ENCODE measurements at places on chromosomes 16 and 17.

GRCh38 chr17:12395733-12396354 is 269.8 kb upstream of the MYOCD start:
- peak; percentile 5 for DNase-seq

DNA sequence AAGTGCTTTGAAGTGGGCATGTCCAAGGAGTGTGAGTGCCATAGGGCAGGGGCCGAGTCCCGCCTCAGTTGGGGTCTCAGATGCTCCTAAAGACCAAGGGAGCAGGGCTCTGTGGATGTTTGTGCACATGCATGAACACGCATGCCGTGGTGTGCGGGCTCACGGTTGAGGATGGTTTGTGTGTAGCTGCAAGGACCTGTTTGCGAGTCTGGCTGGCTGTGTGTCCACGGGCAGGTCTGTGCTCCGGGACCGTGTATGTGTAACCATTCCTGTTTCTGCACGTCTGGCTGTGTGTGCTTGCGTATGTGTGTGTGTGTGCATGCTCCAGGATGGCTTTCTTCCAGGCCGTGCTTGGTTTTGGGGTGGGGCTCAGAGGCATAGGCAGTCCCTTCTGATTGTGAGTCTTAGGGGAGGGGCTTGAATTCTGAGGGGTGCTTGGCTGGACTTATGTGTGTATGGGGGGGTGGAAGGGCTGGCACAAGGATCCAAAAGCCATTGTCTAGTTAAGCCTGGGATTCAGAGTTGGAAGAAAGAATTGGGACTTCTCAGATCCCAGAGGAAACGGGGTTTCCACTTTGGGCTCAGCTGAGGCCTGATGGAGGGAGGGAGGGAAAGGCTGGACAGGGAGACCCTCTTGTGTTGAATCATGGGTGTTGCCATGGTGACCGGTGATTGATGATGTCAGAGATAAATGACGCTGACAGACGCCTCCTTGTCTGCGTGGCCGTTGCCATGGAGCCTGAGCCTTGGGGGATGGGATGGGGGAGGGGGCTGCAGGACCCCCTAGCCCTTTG is 14.4 kb downstream of the GJD3 start:
- DNase-seq = no peak

GRCh38 chr16:75763204-75763603 is 36.9 kb upstream of the CPHXL start:
- no peak for DNase-seq

- no peak for DNase-seq
Measured at GRCh38 chr16:353404-354290, 1.1 kb upstream of the AXIN1 start.

DNA sequence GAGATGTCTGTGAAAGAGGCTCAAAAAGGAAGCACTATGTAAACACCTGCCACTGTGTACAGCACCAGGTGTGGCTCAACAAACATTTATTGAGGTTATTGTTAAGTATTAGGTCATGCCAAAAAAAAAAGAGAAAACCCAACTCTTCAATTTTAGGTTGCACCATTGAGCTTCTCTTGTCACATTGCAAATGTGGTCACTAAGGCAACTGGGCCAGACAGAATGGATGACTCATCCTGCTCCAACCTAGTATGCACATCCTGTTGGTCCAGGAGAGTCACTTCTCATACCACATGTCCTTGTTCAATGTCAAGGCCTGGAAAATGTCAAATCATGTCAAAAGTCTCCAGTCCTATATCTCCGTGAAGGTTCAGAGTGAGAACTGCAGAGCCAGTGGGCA is 25.0 kb downstream of the HOXB1 start:
- DNase-seq = peak; percentile 40

DNA sequence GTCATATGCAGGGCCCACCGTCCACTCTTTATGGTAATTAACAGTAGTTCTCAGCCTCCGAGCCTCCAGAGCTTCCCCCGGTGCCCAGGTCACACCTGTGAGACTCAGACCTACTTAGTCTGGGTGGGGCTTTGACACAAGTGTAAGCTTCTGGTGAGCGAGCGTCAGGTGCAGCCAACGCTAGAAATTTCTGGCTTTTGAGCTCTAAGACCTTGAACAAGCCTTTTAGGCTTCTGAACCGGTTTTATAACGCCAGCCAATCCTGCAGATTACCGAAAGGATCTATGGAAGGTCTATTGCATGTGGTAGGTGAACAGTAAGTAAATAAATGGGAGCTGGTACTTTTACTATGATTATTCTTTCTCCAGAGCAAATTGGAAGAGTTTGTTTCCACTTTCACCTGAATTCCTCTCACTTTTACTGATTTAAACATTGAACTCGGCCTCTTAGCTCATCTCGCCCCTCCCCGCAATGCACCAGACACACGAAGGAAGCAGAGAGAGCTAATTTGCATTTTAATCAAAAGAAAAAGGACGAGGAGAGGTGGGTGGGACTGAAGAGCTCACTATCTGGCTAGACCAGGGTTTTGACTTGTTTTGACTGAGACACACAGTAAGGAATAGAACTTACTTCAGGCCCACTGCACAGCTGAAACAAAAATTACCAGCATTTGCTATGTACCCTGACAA is 47.1 kb downstream of the ABAT start:
- no peak for DNase-seq

GRCh38 chr17:49820773-49821172 is 27.1 kb downstream of the TAC4 start:
- no peak for DNase-seq

GRCh38 chr17:58402679-58403078 is 14.7 kb downstream of the RNF43 start:
- no peak for DNase-seq
